ENCODE measurements at places on chromosomes 16 and 17.

DNA sequence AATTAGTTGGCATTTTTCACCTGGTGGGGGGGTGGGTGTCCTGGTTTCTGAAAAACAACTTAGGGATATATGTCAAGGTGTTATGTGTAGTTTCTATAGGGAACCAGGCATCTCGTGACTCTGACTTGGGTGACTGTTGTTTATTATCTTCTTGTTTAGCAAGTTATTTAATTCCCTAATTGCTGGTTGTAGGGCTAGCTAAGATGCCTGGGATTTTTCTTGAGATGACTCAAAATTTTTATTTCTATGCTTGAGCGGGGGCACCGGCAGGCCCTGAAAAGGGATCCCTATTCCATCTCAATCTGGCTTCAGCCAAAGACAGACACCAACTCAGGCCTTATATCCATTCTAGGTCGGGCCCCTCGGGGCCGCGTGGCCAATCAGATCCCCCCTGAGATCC, 3.2 kb downstream of the DPH1 start:
- no peak for DNase-seq

- no peak for DNase-seq
Observed at GRCh38 chr16:72042157-72042660, 12.1 kb upstream of the HP start.

GRCh38 chr16:68345351-68345810, 34.6 kb downstream of the PRMT7 start:
- DNase-seq: no peak

- no peak for DNase-seq
Observed at GRCh38 chr16:75309899-75310430, 58.5 kb upstream of the BCAR1 start.

DNA sequence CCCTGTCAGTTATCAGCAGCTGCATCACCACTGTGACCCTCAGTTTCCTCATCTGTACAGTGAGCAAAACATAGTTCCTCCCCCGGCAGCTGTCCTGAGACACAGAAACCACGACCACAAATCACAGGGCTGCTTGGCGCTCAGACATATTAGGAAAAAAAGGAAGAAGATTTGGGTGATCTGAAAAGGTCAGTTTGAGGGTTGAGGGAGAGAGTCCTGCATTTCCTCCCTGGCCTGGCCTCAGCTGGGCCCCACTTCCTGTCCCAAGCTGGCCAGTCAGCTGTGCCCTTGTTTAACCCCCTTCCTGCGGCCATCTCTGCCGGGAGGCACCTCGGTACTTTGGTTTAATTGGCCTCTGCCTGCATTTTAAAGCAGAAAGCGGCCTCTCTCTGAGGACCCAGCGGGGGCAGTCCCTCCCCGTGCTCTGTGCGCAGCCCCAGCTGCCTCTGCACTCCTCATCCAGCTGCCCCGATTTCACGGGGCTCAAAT, 24.0 kb upstream of the CIBAR2 start:
- no peak for DNase-seq

- DNase-seq: no peak
Observed at GRCh38 chr17:50676065-50676975, 31.4 kb downstream of the ANKRD40 start.

GRCh38 chr17:68378268-68379176, 78.8 kb downstream of the WIPI1 start:
- DNase-seq: peak; percentile 61
